A375 (cell line): ENCODE measurements at places on chromosomes 5 and 9. TPM values are rescaled to one million over a fixed set of nuclear protein-coding genes. Genes with fewer than 3 reads are reported as not detected.

DMGDH gene
- total RNA-seq = not detected in 2 replicates

CCDC69 gene
- total RNA-seq = 2.1 and 2.3 TPM in 2 replicates

SH3TC2 gene
- total RNA-seq = 37.6 and 39.3 TPM in 2 replicates

GRIN1 gene
- not detected in 2 replicates for total RNA-seq

SMIM33 gene
- total RNA-seq = not detected in 2 replicates

CSF1R gene
- 0.08 TPM in 1 of 2 replicates, not detected in the other for total RNA-seq

SLC6A3 gene
- not detected in 2 replicates for total RNA-seq

FOXD4L3 gene
- not detected in 2 replicates for total RNA-seq

LTC4S gene
- total RNA-seq = 1.2 TPM in 1 of 2 replicates, not detected in the other

CMBL gene
- total RNA-seq = 5.1 and 6.8 TPM in 2 replicates

AK1 gene
- 56.5 and 58.5 TPM in 2 replicates for total RNA-seq

TRPM3 gene
- 1.6 and 1.8 TPM in 2 replicates for total RNA-seq

DMRT3 gene
- total RNA-seq = not detected in 2 replicates

GNA14 gene
- not detected in 2 replicates for total RNA-seq

ENTPD2 gene
- not detected in 2 replicates for total RNA-seq

SHISAL2B gene
- not detected in 2 replicates for total RNA-seq

PCDHA4 gene
- 2.4 and 3.2 TPM in 2 replicates for total RNA-seq

PCDH1 gene
- total RNA-seq = 37.9 and 41.7 TPM in 2 replicates

ANKRD31 gene
- total RNA-seq = 0.32 and 0.34 TPM in 2 replicates

HSPA9 gene
- total RNA-seq = 529 and 553 TPM in 2 replicates

MARCOL gene
- total RNA-seq = not detected in 2 replicates

TAF11L5 gene
- total RNA-seq = not detected in 2 replicates

CA9 gene
- 23.5 and 29.2 TPM in 2 replicates for total RNA-seq

SCGB3A2 gene
- not detected in 2 replicates for total RNA-seq

WNT8A gene
- total RNA-seq = not detected in 2 replicates

GHR gene
- total RNA-seq = 1.1 and 1.4 TPM in 2 replicates

TEX53 gene
- total RNA-seq = not detected in 2 replicates

ADAMTS19 gene
- total RNA-seq = 0.13 TPM in 1 of 2 replicates, not detected in the other

ALDH7A1 gene
- total RNA-seq = 48.7 and 48.8 TPM in 2 replicates

ARID3C gene
- 0.11 TPM in 1 of 2 replicates, not detected in the other for total RNA-seq

SLC9A3 gene
- not detected in 2 replicates for total RNA-seq

C8G gene
- not detected in 2 replicates for total RNA-seq

PNPLA7 gene
- total RNA-seq = 1.3 and 1.8 TPM in 2 replicates

CCDC171 gene
- 2.5 and 2.9 TPM in 2 replicates for total RNA-seq

BARX1 gene
- total RNA-seq = 11.1 and 12.4 TPM in 2 replicates

LHX3 gene
- total RNA-seq = not detected in 2 replicates

TTC1 gene
- total RNA-seq = 63.4 and 65.3 TPM in 2 replicates

VLDLR gene
- total RNA-seq = 4.6 and 6.8 TPM in 2 replicates

DOCK2 gene
- total RNA-seq = 7.9 and 16.2 TPM in 2 replicates

ISL1 gene
- 4.2 and 5.4 TPM in 2 replicates for total RNA-seq

GARIN3 gene
- not detected in 2 replicates for total RNA-seq

TMEM174 gene
- total RNA-seq = not detected in 2 replicates

SAXO1 gene
- total RNA-seq = not detected in 2 replicates

CDK7 gene
- 53.7 and 65.3 TPM in 2 replicates for total RNA-seq

CDH12 gene
- 29.0 and 31.6 TPM in 2 replicates for total RNA-seq

TAF11L8 gene
- total RNA-seq = not detected in 2 replicates

FAM221B gene
- not detected in 2 replicates for total RNA-seq

NXNL2 gene
- total RNA-seq = 0.49 and 0.56 TPM in 2 replicates

GPX3 gene
- total RNA-seq = 4.5 and 5.0 TPM in 2 replicates

CCNI2 gene
- total RNA-seq = 0.19 TPM in 1 of 2 replicates, not detected in the other

C9orf85 gene
- 14.6 and 18.0 TPM in 2 replicates for total RNA-seq

TAL2 gene
- 0.24 TPM in 1 of 2 replicates, not detected in the other for total RNA-seq
